HepG2 (cell line): ENCODE measurements at places on chromosomes 2 and 18. TPM values are rescaled to one million over a fixed set of nuclear protein-coding genes. Genes with fewer than 3 reads are reported as not detected.

CSRNP3 gene
- total RNA-seq, result not detected in 2 replicates

SERPINB13 gene
- not detected in 2 replicates for total RNA-seq

MGAT5 gene
- 41.6 and 60.2 TPM in 2 replicates for total RNA-seq

UPP2 gene
- 0.07 TPM in 1 of 2 replicates, not detected in the other for total RNA-seq

DPYSL5 gene
- not detected in 2 replicates for total RNA-seq

STARD7 gene
- total RNA-seq, result 300 and 332 TPM in 2 replicates

PAX3 gene
- total RNA-seq, result not detected in 2 replicates

RTP5 gene
- total RNA-seq, result not detected in 2 replicates

SETBP1 gene
- total RNA-seq, result 0.18 and 0.20 TPM in 2 replicates
